Mammary epithelial cell (primary cell): ENCODE measurements at places on chromosomes 11 and 22. TPM values are rescaled to one million over a fixed set of nuclear protein-coding genes. Genes with fewer than 3 reads are reported as not detected.

- DNase-seq = no peak
These were observed 36.4 kb downstream of the DKK3 start for GRCh38 chr11:11971906-11972547.

DNA sequence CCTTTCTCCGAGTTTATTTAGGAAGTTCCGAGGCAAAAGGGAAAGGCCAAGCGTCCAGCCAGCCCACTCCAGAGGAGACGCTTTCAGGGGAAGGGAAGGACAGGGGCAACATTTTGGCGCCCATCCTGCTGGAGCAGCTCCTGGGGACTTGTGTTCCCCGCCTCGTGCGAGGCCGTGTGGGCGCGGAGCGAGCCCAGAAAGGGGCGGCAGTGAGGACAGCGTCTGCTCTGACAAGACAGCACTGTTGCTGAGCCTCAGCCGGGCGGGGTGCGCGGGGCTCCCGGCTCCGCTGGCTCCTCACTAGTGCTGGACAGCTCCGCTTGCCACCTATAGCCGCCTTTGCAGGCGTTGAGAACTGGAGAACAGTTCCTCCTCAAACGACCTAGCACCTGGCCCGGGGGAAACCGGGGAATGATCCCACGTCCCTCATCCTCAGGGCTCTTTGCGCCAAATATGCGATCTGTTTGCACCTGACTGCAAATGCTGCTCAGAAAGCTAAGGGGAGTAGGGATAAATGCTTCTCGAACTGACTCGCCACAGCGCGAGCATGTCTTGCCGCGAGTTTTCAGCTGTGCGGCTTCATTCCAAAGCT lies 722 bp upstream of the GUCY1A2 start:
- peak; percentile 53 for DNase-seq

- DNase-seq = no peak
These were observed 5.8 kb downstream of the SGSM3 start for GRCh38 chr22:40376149-40376548.

DNA sequence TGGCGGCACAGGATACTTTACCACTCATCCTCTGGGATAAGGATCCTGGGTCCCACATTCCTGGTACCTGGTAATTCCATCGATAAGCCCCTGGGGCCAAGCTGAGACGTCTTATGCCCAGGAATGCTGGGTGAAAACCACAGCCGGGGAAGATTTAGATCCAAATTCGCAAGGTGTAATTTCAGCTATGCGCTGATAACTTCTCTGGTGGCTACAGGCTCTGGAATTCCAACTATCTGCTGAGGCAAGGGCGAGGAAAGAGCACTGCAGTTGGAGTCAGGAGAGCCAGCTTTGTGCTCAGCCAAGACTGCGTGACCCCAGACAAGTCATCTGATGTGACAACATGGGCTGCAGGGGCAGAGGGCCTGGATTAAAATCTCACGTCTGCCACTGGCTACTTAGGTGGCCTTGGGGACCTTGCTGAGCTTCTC lies 9.9 kb upstream of the MYEOV start:
- DNase-seq = no peak

GRCh38 chr22:28984482-28985158 lies 77.0 kb downstream of the C22orf31 start:
- DNase-seq = no peak

DNA sequence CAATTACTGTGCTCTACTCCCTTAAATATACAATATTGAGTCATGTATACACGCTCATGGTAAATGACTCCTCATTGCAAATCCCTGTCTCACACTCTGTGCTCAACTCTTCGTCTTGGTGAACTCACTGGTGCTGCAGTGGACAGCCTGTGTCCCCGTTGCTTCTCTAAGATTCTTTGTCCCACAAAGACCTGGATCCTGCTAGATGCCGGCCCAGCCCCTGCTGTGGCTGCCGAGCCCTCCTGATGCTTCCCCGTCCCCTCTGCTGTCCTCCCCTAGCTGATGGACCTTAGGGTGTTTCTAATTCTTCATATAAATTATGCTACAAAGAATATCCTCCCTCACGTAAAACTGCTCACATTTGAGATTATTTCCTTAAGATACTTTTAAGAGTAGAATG lies 5.5 kb downstream of the APOL2 start:
- DNase-seq = no peak

- peak; percentile 95 for DNase-seq
These were observed 133.3 kb downstream of the ATXN10 start for GRCh38 chr22:45804986-45805325.

DNA sequence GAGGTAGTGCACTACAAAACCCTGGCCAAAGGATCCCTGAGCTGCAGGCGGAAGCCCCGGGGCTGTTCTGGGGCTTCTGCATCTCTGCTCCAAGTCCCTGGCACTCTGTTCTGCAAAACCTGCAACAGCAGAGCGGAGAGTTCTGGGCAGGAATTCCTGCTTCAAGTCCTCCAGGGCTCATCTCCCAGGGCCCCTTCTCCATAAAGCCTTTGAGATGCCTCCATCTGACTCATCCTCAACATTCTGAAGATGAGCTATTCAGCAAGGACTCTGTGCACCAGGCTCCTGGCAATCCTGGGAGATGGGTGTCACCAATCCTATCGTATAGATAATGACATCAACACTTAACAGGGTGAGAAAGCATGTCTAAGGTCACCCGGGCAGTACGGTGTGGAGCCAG lies 19.3 kb downstream of the SYN3 start:
- no peak for DNase-seq

GRCh38 chr11:33598426-33599069 lies 102.1 kb downstream of the C11orf91 start:
- DNase-seq = no peak

DNA sequence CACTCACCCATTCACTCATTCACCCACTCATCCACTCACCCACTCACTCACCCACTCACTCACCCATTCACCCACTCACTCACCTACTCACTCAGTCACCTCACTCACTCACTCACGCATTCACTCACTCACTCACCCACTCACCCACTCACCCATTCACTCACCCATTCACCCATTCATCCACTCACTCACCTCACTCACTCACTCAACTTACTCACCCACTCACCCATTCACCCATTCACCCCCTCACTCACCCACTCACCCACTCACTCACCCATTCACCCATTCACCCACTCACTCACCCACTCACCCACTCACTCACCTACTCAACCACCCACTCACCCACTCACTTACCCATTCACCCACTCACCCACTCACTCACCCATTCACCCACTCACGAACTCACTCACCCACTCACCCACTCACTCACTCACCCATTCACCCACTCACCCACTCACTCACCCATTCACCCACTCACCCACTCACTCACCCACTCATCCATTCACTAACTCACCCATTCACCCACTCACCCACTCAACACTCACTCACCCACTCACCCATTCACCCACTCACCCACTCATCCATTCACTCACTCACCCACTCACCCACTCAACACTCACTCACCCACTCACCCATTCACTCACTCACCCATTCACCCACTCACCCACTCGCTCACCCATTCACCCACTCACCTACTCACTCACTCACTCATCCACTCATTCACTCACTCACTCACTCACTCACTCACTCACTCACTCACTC lies 13.7 kb downstream of the MUC5AC start:
- no peak for DNase-seq

DNA sequence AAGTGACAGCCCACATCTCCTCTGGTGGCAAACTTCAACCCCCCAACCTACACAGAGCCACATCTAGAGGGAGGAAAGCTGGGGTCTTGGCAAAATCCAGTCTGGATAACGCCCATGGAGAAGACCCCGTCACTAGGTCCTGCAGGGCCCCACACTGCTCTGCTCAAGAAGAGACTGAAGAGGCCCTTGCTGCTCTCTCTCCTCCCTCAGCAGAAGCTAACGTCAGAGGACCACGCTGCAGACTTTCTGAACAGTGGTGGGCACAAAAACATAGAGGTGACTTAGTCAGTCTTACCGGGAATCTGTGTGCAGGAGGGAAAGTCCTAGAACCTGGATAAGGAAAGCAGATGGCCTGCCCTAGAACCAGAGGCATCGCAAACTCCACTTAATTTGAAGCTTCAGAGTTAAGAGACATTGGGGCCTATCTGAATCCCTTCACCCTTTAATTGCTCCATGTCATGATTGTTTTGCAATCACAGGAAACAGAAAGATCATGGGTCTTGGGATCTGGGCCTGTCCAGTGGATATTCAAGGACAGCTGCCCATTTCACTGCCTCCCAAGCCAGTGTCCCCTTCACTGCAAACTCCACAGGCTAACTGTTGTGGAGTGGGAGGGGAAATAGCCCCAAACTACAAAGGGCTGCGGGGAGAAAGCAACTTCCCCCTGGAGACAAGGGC lies 1.7 kb downstream of the DKK3 start:
- DNase-seq = no peak

DNA sequence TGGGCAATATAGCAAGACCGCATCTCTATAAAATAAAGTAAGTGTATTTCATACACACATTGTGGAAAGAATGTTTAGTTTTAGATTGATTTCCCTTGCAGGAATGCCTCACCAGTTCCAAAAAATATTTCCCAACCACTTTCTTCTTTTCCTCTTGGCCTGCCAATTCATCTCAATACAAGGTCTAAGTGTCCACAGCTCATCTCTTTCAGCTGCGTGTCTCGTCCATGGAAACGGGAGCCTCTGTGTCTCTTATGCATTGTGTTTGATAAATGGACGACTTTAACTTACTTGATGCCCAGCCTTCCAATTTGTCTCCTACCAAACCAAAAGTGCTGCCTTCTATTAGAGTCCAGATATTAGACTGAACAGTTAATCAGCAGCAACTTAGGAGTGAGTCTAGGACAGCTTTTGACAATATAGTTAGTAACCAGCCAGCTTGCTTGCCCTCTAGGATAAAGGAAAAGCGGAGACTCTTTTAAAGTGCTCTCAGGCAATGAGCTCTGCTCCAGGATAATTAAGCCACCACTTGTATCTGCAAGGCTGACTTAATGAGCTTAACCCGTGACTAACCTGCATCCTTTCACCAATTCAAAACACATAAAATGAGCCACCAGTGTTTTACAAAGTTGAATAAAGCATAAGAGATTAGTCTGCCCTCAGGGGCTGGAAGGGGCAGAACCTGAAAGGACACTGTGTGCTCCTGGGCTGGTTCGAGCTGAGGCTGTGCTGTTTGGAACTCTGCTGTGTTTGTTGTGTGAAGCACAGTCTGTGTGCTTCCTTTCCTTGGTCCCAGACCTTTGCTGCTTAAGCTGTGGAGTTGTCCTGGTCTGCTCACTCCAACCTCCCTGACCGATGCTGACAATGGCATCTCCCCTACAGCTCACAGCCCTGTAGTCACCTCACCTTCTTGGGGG lies 27.5 kb downstream of the FBXO7 start:
- no peak for DNase-seq

DNA sequence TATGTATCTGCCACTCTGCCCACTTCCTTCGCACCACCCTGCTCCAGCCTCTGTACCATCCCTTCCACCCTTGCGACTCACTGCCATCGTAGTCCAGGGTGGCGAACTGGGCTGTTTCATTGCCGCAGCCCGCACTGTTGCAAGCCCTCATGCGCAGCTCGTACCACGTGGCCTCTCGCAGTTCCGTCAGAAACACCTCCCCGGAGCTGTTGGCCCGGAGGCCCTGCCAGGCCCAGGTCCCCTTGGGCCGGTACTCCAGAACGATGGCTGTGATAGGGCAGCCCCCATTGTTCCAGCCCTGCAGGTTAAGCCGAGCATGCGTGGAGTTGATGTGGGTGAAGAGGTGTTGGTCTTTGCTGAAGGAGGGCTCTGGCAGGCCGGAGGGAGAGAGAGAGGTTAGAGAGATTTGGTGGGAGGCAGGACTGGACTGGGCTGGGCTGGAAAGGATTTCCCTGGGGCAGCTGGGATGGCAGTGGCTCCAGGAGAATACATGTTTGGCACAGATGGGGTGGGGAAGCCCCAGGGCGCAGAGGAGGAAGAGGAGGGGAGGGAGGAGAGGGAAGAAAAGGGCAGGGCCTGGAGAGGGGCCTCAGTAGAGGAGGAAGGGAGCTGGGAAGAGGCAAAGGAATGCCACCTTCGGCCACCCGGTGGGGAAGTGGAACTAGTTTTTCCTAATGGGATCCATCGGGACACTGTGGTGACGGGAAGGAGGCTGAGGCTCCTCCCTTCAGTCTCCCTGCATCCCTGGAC lies 109.6 kb downstream of the CEP164 start:
- DNase-seq = no peak

DNA sequence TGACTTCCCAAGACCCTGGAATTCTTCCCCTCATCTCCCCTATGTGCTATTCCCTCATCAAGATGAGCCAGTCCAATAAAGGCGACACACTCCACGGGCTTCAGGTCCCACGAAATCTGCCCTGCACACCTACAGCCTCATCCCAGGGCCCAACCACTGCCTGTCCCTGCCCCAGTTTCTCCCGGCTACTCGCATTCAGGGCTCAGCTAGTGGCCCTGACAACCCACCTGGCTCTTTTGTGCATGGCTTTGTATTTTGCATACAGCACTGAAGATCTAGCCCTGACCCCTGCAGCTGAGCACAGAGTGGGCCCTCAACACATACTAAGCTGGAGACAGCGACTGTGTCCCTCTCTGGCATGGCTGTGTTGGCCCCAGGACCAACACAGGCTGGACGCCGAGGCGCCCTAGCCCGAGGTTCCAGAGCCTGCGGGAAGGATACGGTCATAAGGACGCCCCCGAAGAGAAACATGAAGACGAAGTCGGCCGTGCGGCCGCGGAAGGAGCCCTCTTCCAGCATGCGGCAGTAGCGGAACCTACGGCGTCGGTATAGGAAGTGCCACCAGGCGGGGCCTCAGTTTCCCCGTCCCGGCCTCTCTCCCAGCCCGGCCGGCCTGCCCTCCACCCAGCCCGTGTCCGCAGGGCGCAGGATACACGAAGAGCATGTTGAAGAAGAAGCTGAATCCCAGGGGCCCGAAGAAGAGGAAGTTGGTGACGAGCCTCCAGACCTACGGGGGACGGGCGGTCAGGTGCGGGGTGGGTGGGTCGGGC lies 710 bp downstream of the DERL3 start:
- no peak for DNase-seq

GRCh38 chr22:41448189-41448808 lies 1.7 kb upstream of the TOB2 start:
- peak; percentile 99 for DNase-seq

The DNAJC24 gene
- 5.4 TPM for polyA plus RNA-seq

The ZP1 gene
- not detected for polyA plus RNA-seq

The NLRP14 gene
- 0.02 TPM for polyA plus RNA-seq

The EHF gene
- polyA plus RNA-seq = 6.4 TPM

The ASCL2 gene
- polyA plus RNA-seq = 0.05 TPM

The PHF21B gene
- polyA plus RNA-seq = not detected

The TRPC6 gene
- not detected for polyA plus RNA-seq

The MAML2 gene
- polyA plus RNA-seq = 7.5 TPM

The BTG4 gene
- 0.23 TPM for polyA plus RNA-seq

The AGBL2 gene
- polyA plus RNA-seq = 1.0 TPM

The ANO1 gene
- polyA plus RNA-seq = 147 TPM
